Frontal cortex (tissue), 4 donors: ENCODE measurements at places on chromosomes 7 and 10.
A peak's percentile ranks its signal among the peaks of the same experiment; 100 is the strongest.

DNA sequence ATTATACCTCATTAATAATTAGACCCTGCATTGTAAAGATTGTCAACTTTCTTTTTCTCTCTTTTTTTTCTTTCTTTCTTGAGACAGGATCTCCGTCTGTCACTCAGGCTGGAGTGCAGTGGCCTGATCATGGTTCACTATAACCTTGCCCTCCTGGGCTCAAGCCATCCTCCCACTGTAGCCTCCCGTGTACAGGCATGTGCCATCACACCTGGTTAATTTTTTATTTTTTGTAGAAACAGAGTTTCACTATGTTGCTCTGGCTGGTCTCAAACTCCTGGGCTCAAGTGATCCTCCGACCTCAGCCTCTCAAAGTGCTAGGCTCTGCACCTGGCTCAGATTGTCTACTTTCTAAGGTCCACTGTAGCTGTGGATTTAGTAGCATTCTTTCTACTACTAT lies 50.7 kb downstream of the MDFIC start:
- DNase-seq, result no peak

- no peak for DNase-seq
Measured at GRCh38 chr7:12777257-12777656, 89.8 kb downstream of the ARL4A start.

GRCh38 chr7:53900856-53901528 lies 641.2 kb upstream of the VSTM2A start:
- DNase-seq, result no peak

GRCh38 chr7:730501-731439 lies 3.7 kb upstream of the PRKAR1B start:
- DNase-seq, result no peak

GRCh38 chr10:96747734-96748550 lies 27.6 kb upstream of the PIK3AP1 start:
- DNase-seq, result no peak

DNA sequence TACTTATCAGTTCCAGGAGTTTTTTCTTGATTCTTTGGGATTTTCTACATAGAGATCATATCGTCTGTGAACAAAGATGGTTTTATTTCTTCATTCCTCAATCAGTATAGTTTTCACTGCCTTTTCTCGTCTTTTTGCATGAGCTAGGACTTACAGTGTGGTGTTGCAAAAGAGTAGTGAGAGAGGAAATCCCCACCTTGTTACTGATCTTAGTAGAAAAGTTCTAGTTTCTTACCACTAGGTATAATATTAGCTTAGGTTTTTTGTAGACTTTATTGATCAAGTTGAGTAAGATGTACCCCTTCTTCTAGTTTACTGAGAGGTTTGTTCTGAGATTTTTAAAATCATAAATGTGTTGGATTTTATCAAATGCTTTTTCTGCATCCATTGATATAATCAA lies 123.3 kb downstream of the TMEM26 start:
- DNase-seq, result no peak

DNA sequence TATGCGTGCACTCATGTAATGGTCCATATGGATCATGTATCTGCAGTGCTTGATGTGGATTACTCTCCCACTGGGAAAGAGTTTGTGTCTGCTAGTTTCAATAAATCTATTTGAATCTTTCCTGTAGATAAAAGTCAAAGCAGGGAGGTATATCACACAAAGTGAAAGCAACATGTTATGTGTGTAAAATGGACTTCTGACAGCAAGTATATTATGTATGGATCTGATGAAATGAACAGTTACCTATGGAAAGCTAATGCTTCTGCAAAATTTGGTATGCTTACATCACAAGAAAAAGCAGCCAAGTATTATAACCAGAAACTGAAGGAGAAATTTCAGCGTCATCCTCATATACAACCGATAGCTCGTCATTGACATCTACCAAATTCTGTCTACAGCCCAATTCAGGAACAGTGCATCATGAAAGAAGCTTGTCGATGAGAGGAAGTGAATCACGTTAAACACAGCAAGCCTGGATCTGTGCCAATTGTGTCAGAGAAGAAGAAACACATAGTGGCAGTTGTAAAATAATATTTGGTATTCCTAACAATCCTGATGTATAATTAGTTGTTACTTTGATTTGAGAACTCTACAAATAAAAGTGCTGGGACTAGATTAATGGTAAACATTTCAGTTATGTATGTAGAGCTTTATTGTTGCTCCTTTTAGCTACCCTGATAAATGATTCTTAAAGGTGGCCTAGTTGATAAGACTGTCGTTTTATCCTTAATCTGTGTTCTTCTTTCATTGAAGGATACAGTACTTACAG lies 14.2 kb upstream of the SYPL1 start:
- no peak for DNase-seq

DNA sequence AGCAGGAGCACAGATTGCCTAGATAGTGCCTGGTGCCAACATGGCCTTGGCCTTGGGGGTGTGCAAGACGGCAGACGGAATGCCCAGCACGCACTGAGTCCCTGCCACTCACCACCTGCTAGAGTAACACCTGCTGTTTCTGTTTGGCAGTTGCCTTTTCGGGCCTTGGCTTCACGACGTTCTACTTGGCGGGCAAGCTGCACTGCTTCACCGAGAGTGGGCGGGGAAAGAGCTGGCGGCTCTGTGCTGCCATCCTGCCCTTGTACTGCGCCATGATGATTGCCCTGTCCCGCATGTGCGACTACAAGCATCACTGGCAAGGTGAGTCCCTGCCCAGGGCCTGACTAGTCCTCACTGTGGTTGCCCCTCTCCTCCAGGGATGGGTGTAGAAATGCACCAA lies 118.0 kb downstream of the PLPP4 start:
- no peak for DNase-seq

- no peak for DNase-seq
Measured at GRCh38 chr7:105228555-105228954, 160.2 kb downstream of the SRPK2 start.

- no peak for DNase-seq
Measured at GRCh38 chr10:29746080-29746797, 111.5 kb upstream of the SVIL start.

DNA sequence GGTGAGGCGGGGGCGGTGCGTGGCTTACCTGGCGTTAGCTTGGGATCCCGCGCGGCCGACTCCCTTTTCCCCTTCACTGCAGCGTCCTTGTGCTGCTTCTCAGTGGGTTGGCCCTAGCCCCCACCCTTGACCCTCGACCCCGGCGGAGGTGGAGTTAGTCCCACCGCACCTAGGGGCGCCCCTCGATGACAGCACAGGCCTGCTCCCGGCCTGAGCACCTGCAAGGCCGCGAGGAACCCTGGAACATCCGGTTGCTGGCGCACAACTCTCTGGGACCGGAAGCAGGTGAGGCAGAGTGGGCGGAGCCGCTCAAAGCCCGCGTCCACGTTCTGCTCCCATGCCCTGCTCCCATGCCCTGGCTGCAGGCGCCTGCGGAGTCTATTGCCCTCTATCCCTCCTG lies 266.9 kb downstream of the USP6NL start:
- DNase-seq, result no peak

- no peak for DNase-seq
Measured at GRCh38 chr10:96133135-96133534, 3.0 kb downstream of the ZNF518A start.

GRCh38 chr10:131803860-131804425 lies 96.9 kb upstream of the PPP2R2D start:
- no peak for DNase-seq

- DNase-seq, result no peak
Measured at GRCh38 chr10:69968830-69969229, 83.8 kb upstream of the MACROH2A2 start.

DNA sequence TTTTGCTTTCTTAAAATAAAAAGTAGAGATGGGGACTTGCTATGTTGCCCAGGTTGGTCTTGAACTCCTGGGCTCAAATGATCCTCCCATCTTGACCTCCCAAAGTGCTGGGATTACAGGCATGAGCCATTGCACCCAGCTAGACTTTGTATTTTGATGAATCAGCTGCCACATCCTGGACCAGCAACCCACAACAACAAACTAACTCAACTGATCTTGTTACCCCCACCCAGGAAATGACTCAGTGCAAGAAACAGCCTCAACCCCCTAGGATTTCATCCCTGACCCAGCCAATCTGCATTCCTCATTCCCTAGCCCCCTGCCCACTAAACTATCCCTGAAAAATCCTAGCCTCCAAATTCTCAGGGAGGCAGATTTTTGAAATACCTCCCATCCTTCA lies 123.8 kb downstream of the IPMK start:
- DNase-seq, result no peak

GRCh38 chr7:90411510-90411909 lies 8.2 kb downstream of the CLDN12 start:
- no peak for DNase-seq

DNA sequence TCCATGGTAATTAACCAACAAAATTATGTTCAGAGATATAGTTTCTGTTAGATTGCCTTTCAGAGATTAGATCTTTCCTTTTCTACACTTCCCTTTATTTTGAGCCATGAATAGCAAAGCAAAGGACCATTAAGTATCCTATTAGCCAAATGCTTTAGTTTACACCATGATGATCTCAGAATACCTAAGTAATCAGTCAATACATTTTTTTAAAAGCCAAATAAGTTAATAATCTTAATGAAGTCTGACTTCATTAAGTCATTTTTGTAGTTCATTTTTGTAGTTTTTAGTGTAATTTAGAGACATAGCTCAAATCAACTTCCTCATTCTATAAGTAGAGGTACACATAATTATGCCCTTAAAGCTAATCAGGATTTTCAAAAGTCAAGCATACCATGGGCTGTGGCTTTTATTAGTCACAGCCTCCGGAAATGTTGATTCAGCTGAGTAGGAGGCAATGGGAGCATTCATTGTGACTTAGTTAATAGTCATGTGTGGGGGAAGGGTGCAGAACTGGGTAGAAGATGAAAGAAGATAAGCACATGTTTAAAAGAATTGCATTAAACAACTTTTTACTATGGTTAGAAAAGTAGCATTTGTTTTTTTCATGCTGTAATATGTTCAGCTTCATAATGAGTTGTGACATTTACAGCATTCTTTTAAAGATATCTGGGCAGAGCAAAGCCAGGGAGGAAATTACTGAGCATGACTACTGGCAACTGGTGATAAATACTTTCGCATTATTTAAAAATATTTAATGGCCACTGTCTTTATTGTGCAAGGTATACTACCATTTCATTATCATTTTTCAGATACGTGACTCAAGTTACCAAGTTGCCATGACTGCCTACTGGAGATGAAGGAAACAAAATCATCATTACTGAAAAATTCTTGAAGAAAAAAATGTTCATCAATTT lies 57.3 kb upstream of the CCDC71L start:
- no peak for DNase-seq

GRCh38 chr7:107996072-107996882 lies 6.7 kb downstream of the LAMB1 start:
- no peak for DNase-seq

GRCh38 chr10:101710059-101710695 lies 15.2 kb upstream of the FBXW4 start:
- DNase-seq, result no peak

GRCh38 chr7:70594170-70594569 lies 537.8 kb upstream of the GALNT17 start:
- no peak for DNase-seq

GRCh38 chr10:84715911-84716310 lies 387.5 kb downstream of the CCSER2 start:
- no peak for DNase-seq

DNA sequence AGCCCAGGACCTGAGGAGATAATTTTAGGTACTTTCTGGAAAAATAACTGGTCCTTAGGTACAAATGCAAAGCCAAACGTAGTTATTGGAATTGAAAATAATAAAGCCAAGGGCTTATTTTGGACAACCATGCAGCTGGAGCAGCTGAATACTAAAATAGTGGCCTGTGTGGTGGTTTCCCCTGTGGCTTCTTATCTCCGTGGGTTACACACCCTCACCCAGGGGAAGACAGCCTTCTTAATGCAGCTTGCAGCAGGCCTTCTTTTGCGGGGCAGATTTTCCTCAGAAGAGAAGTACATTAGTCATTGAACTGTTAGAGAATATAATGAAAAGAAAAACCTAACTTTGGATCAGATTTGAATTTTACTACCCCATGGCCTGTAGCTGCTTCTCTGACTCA lies 133.5 kb downstream of the ST7 start:
- no peak for DNase-seq

DNA sequence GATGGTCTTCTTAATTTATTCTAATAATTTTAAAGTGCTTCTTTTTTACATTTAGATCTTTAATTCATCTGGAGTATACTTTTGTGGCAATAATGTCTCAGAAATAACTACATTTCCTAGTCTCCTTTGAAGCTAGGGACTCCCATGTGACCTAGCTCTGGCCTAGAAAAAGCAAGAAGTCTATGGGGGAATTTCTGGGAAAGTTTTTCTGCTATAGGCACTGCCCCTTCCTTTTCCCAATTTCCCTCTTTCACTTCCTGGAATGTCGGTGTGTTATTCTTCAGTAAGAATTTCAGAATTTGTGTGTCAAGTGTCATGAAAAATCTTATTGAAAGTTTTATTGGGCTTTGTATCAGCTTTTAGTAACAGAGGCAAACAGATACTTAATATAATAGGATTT lies 94.6 kb upstream of the LRRC4 start:
- DNase-seq, result no peak

DNA sequence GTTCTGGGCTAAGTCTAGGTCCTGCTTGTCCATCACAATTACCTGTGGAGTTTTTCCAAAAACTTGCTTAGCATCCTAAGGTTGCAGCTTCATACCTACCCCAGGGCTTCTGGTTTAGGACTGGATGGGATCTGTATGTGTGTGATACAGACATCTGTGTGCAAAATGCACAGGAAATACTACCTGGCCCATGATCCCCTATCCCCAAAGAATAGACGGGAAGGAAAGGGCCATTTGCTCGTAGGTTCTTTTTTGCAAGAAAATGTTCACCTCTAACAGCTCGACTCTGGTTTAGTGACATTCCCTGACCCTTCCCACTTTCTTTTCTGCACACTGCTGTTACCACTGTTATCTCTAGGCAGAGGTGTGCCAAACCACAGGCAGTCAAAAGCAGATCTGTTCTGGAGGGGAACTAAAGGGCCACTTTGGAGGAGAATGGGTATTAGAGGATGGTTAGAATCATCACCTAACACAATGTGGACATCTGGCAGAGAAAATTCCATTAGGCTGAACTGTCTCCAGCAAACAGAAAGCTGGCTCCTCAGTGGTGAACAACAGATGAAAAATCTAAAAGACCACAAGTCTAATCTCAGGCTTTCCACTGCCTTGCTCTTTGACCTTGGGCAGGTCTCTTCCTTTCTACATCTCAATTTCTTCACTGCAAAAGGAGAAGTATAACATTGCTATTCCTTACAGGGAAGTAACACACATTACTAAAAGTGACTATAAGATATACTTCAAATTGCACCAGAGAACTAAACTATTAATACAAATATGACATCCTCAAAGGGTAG lies 107.4 kb downstream of the UBE2H start:
- no peak for DNase-seq

DNA sequence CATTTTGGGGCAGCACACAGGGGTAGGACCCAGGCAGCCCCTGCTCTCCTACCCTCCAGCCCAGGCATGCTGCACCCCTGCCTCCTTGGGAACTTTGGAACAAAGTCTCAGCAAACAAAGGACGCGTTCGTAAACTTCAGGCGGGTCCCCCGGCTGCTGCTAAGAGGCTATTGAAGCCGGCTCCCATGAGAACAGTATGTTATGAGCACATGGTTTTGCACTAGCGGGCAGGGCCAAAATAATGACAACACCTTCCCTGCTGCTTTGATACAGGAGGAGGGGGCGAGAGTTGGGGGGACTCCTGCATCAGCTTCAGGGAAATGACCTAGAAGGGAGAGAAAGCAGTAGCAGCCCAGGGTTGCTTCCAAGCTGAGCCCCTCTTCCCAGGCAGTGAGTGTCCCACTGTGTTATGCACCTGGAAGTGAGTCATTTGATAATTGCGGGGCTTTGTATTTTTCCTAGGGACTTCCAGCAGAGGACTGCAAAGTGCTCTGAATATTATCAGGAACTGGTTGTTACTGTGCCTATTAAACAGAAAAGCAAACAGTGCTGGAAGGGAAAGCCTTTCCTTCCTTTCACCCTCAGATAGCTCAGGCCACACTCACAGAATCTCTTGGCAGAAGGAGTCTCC lies 6.9 kb downstream of the ITPRIP start:
- peak; percentile 27 for DNase-seq
